MCF 10A (cell line): ENCODE measurements at places on chromosomes 2 and 18.

DNA sequence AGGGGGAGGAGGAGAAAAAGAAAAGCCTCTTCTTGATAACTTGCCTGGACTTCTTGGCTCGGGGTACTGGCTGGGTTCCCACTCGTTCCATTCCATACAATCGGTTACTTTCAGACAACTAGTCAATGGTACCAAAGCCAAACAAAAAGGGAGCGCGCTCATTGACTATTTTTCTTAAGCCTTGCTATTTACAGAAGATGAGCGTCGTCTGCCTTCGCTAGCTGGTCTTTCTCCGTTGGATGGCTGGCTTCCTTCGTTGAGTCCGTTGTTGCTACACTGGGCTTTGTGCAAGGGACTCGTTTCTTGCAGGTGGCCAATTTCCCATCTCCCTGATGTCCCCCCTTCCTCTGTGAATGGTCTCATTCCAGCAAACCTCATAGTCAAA is 260.4 kb downstream of the ZNF516 start:
- H3K36me3 ChIP-seq: no peaks in the 10 kb centered on the region
- no peak for DNase-seq
- H3K4me3 ChIP-seq: no peak overlapping the region
- H3K27ac ChIP-seq: no peak overlapping the region

DNA sequence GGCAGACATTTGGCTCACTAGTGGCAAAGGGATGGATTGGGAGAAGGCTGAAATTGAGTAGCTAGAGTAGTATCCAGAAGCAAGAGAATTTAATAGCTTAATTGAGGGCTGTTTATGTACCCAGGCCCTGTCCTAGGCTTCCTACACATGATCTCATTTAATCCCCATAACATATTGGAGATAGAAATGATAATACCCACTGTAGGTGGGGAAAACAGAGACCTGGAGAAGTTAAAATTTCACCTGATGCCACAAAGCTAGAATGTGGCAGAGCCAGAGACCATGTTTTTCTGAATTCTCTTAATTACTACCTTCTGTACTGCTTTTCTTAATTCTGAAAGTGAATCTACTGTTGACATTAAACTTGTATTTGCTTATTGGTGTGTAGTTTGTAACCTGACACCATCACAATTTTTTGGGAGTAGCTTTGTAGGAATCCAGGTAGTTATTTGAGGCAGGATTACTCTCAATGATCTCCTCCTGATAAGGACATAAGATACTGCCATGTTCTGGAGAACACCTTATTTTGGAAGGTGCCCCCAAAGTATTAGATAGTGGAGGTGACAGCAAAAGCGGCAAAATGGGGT is 42.2 kb downstream of the RAB10 start:
- H3K27ac ChIP-seq: peak overlapping the region; percentile 44
- no peak overlapping the region for H3K4me3 ChIP-seq
- no peak for DNase-seq
- H3K27me3 ChIP-seq: no peaks in the 10 kb centered on the region
- H3K4me1 ChIP-seq: peaks cover 26% of the 10 kb centered on the region

DNA sequence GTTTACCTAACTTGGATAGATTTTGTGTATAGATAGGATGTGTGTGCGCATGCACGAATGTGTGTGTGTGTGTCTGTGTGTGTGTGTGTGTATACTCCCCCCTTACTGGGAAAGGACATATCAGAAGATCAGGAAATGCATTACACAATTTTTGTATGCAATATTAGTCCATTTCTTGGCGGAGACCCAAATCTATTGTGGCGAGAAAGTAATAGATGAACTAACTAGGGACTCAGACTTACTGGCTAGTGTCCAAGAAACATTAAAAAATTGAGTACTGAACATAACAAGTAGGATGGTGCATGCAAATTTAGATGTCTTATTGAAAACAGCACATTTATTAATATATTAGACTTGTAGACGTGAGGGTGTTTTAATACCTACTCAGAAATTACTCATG is 1036.5 kb upstream of the FANCL start:
- H3K36me3 ChIP-seq: no peaks in the 10 kb centered on the region
- H3K27me3 ChIP-seq: no peaks in the 10 kb centered on the region
- H3K27ac ChIP-seq: no peak overlapping the region

DNA sequence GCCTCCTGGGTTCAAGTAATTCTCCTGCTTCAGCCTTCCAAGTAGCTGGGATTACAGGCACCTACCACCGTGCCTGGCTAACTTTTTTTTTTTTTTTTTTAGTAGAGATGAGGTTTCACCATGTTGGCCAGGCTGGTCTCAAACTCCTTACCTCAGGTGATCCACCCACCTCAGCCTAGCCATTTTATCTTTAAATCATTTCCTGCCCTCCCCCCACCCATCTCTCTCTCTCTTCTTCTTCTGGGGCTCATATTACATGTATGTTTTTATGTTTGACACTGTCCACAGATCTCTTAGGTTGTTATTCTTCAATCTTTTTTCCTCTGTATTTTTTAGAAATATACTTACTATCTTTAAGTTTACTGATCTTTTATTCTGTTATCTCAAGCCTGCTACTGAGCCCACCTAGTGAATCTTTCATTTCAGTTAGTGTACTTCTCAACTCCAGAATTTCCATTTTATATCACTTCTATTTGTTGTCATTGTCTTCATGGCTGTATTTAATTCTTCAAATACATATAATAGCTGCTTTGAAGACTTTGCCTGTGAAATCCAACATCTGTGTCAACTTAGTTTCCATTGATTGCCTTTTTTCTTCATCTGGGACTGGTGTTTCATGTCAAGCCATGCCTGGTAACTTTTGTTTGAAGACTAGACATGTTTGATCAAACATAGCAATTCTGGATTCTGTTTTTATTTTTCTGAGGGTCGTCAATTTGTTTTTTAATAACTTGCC is 16.2 kb downstream of the PLB1 start:
- no peak overlapping the region for H3K4me3 ChIP-seq
- DNase-seq: no peak
- H3K4me1 ChIP-seq: peaks cover 8% of the 10 kb centered on the region
- no peak overlapping the region for H3K27ac ChIP-seq
- no peaks in the 10 kb centered on the region for H3K36me3 ChIP-seq

GRCh38 chr2:185825557-185825956 is 87.0 kb downstream of the FSIP2 start:
- H3K4me1 ChIP-seq: no peaks in the 10 kb centered on the region
- no peak for DNase-seq
- H3K36me3 ChIP-seq: no peaks in the 10 kb centered on the region
- H3K4me3 ChIP-seq: no peak overlapping the region
- no peak overlapping the region for H3K27ac ChIP-seq
- no peaks in the 10 kb centered on the region for H3K27me3 ChIP-seq

GRCh38 chr2:100422320-100423055 is 5.0 kb upstream of the CHST10 start:
- H3K4me1 ChIP-seq: peaks cover 6% of the 10 kb centered on the region
- peak; percentile 51 for DNase-seq
- H3K27me3 ChIP-seq: peaks cover 29% of the 10 kb centered on the region
- H3K4me3 ChIP-seq: no peak overlapping the region
- H3K36me3 ChIP-seq: no peaks in the 10 kb centered on the region

GRCh38 chr2:233179848-233180366 is 71.6 kb upstream of the ATG16L1 start:
- H3K27ac ChIP-seq: no peak overlapping the region
- H3K36me3 ChIP-seq: peaks cover 98% of the 10 kb centered on the region
- H3K4me3 ChIP-seq: no peak overlapping the region
- DNase-seq: no peak
- H3K27me3 ChIP-seq: no peaks in the 10 kb centered on the region

DNA sequence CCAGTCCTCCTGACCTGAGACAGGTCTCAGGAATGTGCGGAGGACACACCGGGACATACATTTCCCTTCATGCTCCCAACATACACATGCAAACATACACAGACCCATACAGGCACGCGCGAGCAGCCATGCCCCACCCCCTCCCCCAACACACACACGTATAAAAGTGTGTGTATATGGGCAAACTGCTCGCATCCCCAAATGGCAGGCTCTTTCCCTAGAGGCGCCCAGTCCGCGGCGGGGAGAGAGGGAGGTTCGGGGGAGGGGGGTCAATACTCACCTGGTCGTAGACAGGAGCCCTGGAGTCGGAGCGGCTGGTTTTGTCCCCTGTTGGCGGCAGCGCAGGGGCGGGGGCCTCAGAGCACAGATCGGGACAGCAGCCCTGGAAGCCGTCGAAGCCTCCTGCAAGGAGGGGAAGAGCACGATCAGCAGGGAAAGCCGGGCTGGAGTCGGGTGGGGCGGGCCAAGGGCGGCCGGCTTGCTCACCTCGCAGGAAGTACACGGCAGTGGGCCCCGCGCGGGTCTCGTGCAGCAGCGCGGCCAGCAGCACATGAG is 682 bp downstream of the DUSP2 start:
- peaks cover 4% of the 10 kb centered on the region for H3K36me3 ChIP-seq
- DNase-seq: peak; percentile 5
- H3K4me1 ChIP-seq: peaks cover 17% of the 10 kb centered on the region
- H3K27ac ChIP-seq: no peak overlapping the region
- no peaks in the 10 kb centered on the region for H3K27me3 ChIP-seq

DNA sequence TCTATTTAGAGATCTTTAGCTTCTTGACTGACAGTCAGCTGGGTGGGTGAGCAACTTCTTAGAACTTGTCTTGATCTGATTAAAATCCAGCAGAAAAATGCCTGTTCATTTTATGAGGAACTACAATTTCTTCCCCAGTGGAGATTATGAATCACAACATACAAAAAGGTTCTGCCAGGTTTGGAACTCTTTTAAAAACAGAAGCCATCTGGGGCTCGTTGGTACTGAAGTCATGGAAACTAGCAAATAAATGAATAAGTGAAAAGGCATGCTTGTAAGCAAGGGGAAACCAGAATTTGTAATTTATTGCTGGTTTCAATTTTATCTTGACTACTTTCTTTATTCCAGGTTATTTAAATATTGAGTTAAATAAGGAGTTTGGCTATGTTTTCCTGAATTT is 767.4 kb downstream of the MBD2 start:
- DNase-seq: no peak
- no peaks in the 10 kb centered on the region for H3K4me1 ChIP-seq
- H3K27ac ChIP-seq: no peak overlapping the region

DNA sequence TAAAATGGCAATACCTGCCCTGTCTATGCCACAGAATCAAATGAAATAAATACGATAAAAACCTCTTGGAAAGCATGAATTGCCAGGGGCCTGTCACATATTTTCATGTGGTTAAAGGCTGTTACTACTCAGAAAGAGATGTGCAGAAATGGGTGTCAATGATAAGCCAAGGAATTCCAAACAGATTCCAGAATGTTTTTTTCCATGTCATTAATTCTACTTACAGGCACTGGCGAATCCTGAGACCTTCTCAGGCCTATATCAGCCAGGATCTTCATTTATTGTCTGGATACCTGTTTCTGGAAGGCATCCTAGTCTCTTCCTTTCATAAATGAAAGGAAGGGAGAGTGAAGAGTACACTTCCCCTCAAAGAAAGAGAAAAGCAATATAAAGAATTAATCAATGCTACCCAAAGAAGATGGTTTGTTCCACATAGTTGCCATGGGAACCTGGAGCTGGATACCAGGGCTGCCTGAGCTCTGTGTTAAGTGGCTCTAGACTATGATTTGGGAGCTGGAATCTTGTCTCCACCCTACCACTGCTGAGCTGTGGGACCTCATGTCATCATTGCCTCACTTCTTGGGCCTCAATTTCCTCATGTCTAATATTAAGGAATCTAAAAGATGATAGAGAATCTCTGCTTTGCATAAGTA is 335.1 kb upstream of the SKOR2 start:
- no peak for DNase-seq
- H3K36me3 ChIP-seq: peaks cover 12% of the 10 kb centered on the region
- H3K27ac ChIP-seq: no peak overlapping the region
- H3K4me1 ChIP-seq: no peaks in the 10 kb centered on the region

- H3K27me3 ChIP-seq: no peaks in the 10 kb centered on the region
- H3K4me3 ChIP-seq: no peak overlapping the region
- H3K36me3 ChIP-seq: peaks cover 3% of the 10 kb centered on the region
- no peaks in the 10 kb centered on the region for H3K4me1 ChIP-seq
- H3K27ac ChIP-seq: no peak overlapping the region
- DNase-seq: no peak
Measured at GRCh38 chr2:32812316-32812715, 134.4 kb upstream of the LTBP1 start.

DNA sequence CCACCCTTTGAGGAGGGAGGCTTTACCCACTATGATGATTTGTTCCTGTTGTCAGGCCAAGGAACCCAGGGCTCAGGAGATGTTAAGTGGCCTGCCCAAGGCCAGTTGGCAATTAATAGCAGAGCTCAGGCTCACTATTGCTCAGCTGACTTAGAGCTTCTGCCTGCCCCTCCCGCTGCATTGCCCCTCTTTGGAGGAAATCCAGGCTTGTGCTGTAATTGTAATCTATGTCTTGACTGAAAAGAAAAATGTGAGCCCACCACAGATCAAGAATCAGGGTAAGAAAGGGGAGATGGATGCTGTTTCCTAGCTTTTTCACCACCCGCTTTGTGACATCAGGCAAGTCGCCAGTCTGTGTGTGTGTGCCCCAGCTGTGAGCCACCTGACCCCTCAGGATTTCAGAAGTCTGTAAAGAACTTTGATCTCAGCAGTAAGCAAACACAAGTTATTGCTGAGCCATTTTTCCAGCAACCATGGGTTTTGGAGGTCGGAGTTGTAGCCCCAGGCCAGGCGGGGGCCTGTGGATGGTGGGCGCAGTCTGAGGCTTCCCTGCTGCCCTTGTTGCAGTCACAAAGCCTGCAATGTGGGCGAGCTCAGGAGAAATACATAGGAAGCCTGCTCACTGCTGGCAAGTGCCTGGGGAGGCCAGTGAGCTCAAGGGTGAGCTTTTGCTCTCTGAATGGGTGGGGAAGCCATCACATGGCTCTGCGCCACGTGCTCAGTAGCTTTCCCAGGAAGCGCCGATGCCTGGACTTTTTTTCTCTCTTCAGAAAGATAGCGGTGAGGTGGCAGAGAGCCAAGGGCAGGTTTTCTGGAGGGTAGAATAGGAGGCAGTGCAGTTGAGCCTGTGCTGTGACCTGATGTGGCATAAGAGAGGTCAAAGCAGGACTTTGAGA is 6.1 kb downstream of the CABLES1 start:
- no peak overlapping the region for H3K27ac ChIP-seq
- H3K36me3 ChIP-seq: no peaks in the 10 kb centered on the region
- peaks cover 31% of the 10 kb centered on the region for H3K4me1 ChIP-seq

DNA sequence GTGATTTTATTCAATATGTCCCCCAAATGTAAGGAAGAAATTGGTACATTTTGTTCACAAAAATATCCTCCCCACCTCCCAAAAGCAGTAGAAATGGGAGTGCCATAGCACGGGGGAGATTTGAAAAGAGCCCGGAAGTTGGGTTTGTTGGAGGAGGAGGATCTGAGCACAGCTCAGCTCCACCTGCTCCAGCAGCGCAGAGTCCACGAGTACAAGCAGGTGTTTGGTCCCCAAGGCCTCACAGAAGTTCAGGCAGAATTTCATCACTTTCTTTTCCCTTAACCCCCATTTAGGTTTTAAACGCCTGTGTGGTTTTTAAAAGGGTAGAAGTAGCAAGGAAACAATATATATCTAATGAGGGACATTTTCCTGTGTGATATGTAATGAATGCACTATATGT is 56.0 kb downstream of the TRAPPC12 start:
- H3K4me1 ChIP-seq: peaks cover 1% of the 10 kb centered on the region
- no peak for DNase-seq
- no peak overlapping the region for H3K4me3 ChIP-seq
- H3K36me3 ChIP-seq: peaks cover 45% of the 10 kb centered on the region
- no peak overlapping the region for H3K27ac ChIP-seq
- H3K27me3 ChIP-seq: no peaks in the 10 kb centered on the region
